ENCODE measurements at places on chromosomes 2 and 18. TPM values are rescaled to one million over a fixed set of nuclear protein-coding genes. Genes with fewer than 3 reads are reported as not detected.
A peak's percentile ranks its signal among the peaks of the same experiment; 100 is the strongest.

DNA sequence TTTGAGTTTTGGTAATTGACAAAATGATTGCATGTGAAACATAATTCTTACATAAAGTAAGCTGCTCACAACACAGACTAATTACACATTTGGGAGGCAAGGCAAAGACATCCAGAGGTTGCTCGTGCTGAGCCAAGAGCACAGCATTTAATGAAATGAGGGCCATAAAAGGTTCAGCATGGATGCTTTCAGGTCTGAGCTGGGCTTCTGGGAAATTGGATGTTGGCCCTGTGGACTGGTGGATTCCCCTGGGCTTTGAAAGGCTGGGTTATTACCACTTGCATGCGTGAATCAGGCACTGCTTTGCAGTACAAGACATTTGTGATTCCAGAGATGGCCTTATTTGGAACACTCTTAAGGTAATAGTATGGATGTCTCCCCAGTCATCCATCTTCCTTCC, 533.5 kb upstream of the NRP2 start:
- DNase-seq, result no peak

- DNase-seq, result no peak
These were observed 5.9 kb downstream of the ARID5A start for GRCh38 chr2:96542357-96542977.

- DNase-seq, result no peak
These were observed 196.5 kb upstream of the THUMPD2 start for GRCh38 chr2:39975476-39976020.

DNA sequence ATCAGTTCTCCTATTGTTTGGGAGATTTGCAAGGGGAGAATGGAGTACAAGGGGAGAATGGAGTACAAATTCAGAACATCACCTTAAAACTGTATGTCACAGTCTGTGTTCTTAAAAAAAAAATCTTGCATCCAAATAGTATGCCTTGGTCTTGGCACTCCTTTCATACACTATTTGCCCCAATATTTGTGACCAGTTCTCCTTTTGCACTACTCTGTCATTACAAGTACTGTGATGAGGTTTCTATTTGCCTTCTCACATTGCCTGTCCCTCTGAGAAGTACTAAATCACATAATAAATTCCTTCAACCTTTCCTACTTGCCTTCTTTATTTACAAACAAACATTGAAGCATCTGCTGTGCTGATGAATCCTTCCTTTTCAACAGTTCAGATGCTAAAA, 36.0 kb upstream of the NCK2 start:
- no peak for DNase-seq

DNA sequence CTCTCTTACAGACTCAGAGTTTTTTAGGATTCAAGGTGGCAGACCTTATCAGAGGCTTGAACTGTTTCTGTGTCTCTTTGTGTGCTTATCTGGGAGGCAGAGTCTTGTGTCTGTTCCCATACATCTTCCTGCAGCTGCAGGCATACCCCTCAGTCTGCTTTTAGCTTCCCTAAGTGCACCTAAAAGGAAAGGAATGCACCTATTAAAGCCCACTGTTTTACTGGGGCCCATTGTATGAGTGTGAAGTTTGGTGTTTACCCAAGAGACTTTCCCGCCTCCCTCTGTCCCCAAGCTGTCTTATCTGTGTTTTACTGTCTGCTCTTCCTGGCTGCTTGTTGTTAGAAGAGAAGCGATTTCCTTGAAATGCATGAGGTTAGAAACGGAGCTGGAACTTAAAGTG, 1757.3 kb upstream of the PIK3C3 start:
- DNase-seq, result no peak

ARPC2 gene
- total RNA-seq, result 639 TPM

DNA sequence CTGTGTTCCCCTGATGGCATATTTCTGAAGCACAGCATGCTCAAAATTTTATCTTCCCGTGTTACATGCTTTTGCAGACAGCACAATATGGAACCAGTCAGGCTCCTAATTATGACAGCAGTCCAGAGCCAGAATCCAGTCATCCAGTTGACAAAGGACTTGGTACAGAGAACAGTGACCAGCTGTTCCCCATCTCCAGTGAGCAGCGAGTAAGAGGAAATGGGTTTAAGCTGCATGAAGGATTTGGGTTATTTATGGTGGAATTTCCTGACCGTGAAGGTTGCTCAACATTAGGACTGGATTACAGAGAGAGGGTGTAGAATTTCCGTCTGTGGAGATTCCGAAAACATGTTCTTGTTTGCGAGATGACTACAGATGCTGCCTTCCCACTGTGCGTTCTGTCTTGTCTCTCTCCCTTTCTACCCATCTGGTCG, 24.4 kb downstream of the SGPP2 start:
- no peak for DNase-seq

PROC gene
- total RNA-seq, result not detected

- DNase-seq, result no peak
These were observed 177.3 kb downstream of the ANKRD30B start for GRCh38 chr18:14925281-14925709.

DNA sequence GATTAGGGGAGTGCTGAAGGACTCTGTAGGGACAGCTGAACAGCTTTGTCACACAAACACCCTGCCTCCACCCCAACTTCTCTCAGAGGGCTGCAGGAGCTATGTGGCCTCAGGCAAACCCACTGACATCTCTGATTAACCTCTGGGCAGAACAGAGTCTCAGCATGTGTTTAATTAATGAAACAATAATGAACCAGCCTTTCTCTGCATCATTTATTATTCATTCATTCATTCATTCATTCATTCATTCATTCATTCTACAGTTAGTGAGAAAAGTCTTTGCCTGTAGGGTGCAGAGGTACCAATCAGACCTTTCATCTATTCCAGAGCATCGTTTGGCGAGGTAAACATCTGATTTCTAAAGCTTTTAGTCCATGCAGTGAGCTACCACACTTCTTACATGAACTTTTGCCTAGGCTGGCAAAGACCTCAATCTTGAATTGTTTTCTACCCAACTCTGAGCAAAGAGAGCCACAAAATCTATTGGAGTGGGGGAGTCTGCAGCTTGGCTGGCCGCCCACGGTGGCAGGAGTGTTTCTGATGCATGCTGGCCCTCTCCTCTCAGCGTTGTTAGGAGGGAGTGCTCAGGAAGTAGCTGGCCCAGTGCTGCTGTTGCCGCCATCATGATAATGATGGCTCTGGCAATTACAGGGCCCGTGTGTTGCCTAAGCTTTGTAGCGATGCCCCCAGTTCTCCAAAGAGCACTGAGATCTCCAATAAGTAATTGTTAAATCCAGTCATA, 198.9 kb downstream of the SMAD7 start:
- DNase-seq, result no peak

DNA sequence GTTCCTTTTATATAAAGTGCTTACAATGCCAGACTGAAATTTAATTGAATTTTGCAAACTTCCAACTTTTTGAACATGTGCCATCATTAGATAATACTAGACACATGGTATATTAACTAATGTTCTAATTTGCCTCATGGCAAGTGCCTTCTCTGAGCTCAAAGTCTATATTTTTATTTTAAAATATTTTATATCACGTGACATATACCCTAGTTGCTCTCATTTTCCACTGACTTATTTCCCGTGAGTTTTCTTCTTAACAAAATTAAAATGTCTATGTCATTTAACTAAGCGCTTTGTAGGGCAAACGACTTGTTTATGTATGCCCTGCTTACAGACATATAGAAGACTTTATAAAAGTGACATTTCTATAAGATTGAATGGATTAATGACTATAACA, 509.6 kb upstream of the SYT4 start:
- no peak for DNase-seq

GRCh38 chr2:212683346-212684097, 144.9 kb upstream of the ERBB4 start:
- DNase-seq, result no peak

STARD6 gene
- total RNA-seq, result not detected

GRCh38 chr2:118457951-118458350, 369.7 kb downstream of the INSIG2 start:
- no peak for DNase-seq

DNA sequence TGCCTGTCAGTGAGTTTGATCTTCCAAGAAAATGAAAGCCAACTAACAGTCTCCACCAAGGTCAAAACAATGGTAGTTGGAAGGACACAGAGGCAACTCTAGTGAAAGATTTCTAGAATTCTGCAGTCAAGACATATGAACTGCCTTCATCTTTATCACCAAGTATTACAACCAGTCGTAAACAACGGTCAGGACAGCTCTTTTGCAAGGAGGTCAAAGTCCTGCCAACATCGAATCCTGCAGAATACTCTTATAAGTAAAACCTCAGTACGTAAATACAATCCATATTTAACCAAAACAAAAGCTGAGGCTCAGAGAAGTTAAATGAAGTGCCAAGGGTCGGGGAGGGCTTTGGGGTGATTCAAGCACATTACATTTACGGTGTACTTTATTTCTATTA, 3.1 kb downstream of the FEZ2 start:
- DNase-seq, result no peak

- no peak for DNase-seq
These were observed 72.0 kb upstream of the REV1 start for GRCh38 chr2:99561804-99562203.

- no peak for DNase-seq
These were observed 107.3 kb upstream of the ANKRD30BL start for GRCh38 chr2:132268977-132269523.

DNA sequence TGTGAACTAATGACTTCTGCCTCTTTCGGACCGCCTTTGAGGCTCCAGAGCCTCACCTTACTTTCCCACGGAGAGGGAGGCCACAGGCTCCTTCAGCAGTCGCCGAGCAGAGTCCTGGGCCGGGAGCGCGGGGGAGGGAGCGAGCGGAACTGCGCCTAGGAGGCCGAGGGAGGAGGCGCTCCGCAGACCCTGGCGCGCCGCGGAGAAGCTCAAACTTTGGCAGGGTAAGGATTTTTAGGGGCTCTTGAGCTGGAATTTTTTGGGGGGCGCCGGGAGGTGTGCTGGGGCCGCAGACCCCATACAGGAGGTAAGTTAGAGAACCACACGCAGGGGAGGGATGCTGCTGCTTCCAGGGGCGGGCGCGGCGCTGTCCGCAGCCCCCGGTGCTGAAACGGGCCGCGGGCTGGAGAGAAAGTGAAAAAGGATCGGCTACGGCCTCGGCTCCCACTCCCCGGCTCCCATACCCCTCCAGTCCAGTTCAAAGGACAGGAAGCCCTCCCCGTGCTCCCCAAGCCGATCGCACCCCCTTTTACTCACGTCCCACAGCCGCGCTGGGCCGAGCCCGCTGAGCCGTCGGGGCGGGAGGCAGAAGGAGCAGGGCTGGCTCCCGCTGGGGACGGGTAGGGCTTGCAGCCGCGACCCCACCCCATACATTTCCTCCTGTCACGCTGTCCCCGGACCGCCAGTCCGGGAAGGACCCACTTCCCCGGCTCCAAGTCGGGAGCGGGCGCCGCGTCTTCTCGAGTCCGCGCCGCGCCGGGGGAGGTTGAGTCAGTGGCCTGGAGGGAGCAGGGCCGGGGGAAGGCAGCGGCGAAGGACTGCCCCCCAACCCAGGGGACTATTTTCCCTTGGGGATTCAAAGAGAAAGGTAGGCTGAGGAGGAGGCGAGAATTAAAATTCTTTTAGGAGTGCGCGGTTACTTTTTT, at the start of gene CNGA3:
Gene CNGA3 (plus strand): TSS at position 146 of the 926 bp plus-strand sequence. CDS start 23,520 bp downstream, outside the sequence.
- DNase-seq, result peak; percentile 18

RTTN gene
- 25.2 TPM for total RNA-seq

SLC5A7 gene
- total RNA-seq, result not detected

DNA sequence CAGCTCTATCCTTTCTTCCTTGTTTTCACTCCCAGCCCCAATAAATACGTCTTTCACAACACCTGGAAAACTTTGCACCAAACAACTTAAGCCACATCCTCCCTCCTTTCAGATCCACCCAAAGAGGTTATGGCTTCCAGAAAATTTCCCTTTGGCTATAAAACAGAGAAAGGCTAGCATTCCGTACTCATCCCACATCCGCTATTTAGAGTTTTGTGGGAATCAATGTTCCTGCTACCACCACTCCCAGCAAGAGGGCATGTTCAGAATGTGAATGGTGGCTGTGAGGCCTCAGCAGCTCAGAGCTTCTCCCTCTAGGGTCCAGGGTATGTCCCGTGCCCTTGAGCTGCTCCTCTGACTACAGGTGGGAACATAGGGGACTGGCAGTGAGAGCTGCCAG, 214.6 kb downstream of the NCK2 start:
- no peak for DNase-seq

CREG2 gene
- total RNA-seq, result not detected

- no peak for DNase-seq
These were observed 52.5 kb downstream of the ZNF236 start for GRCh38 chr18:76874642-76875389.

DNA sequence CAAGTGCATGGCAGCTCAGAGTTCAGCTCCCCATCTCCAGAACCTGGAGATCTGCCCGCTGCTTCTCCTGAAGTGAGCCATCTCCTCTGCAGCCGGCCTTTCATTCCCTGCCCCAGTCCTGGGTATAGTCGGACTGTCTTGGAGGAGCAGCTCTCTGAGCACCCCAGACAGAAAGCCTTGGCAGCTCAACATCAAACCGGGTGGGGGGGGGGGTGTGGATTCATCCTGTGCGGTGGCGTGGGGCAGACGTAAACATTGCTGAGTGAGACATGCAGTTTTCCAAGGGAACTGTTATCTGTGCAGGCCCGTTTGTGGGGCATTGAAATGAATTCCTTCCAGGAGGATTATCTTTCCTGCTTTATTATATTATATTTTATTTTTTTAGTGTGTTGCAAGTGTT, 125.9 kb upstream of the MYCN start:
- DNase-seq, result no peak

GRCh38 chr2:3692375-3692774, 11.0 kb upstream of the DCDC2C start:
- no peak for DNase-seq

DNA sequence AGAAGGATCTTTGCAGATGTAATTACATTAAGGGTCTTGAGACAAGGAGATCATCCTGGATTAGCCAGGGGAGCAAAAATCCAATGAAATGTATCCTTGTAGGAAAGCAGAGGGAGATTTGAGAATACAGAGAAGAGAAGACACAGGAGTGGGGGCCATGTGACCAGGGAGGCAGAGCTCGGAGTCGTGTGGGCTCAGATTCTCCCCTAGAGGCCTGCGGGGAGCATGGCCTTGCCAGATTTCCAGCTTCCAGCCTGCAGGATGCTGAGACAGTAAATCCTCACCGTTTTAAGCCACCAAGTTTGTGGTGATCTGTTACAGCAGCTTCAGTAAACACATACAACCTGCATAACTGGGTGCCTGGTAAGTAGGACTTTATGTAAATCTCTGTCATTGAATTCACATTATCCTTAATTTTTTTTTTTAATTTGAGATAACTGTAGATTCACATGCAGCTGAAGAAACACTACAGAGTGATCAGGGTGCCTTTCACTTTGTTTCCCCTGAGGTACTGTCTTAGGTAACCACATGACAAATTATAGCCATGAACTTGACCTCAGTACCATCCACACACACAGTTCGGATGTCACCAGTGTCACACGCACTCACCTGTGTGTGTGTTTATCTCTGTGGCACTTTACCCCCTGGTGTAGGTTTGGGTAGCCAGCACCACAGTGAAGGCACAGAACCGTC, 138.4 kb upstream of the HDAC4 start:
- no peak for DNase-seq

DNA sequence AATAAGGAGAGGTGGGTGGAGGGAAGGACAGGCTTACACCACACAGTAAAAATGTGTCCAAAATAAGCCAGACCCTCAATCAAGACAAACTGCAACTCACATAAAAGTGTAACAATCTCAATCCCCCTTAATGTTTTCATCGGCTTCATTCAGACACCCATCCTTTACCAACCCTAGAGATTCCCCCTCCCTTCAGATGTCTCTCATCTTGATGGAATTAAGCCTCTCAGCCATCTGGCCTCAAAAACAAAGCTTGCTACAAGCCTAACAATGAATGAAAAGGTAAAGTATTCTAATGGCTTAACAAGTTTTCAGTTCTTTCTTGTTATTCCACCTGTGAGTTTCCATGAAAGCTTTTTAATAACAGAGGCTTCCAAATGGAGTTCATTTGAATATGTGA, 5.2 kb downstream of the RTTN start:
- no peak for DNase-seq
